ENCODE measurements at places on chromosomes 5 and 9.
A peak's percentile ranks its signal among the peaks of the same experiment; 100 is the strongest.

GRCh38 chr9:137634016-137634415, 15.2 kb downstream of the EHMT1 start:
- DNase-seq: no peak

- no peak for DNase-seq
These were observed 20.2 kb upstream of the ORM1 start for GRCh38 chr9:114302727-114303126.

GRCh38 chr9:76605321-76605900, 146.4 kb downstream of the GCNT1 start:
- no peak for DNase-seq

DNA sequence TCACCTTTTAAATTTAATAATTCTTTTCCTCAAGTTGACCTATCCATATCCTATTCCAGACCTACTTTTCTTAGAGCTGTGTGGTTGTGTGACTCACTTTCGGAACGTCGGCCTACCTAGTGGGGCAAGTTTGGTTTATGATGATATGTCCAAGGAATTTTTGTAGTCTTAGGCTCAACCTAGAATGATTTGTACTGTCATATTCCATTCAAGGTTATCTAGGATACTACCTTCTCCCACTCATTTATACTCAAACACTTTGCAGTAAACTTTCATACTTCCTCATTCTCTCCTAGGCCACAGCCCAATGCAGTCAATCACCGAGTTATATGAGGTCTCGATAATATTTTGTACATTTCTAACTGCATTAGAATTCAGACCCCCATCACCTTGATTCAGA, 61.9 kb downstream of the PIK3R1 start:
- DNase-seq: peak; percentile 84

DNA sequence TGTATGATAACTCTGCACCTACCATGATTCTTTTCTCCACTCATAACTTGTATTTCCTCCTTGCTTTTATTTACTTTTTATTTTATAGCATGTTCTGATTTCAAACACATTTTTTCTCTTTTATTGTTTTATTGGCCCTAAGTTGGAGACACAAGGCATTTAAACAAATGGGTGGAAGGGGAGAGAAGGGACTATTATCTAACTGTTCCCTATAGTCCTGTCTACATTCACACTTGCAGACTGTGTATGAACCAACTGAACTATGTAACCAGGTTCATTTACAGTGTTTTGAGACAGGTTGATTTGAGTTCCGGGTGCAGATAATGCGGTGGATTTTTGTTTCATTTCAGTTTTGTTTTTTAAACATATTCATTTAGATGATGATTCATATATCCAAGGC, 830.6 kb upstream of the SEMA6A start:
- no peak for DNase-seq

DNA sequence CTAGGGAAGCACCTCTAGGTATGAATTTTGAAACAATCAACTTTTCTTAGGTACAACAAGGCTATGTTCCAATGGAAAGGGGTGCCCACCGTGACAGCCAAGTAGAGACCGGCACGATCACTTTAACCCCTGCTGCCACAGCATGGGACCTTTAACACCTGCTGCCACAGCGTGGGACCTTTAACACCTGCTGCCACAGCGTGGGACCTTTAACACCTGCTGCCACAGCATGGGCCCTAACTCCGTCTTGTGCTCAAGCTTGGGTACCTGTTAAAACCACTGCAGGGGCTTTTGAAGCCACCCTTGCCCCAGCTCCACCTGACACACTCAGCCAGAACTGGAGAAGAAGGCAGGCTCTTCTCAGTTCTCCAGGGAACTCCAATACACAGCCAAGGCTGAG, 18.2 kb upstream of the MXD3 start:
- DNase-seq: no peak

GRCh38 chr5:67879620-67880510, 335.7 kb upstream of the PIK3R1 start:
- peak; percentile 20 for DNase-seq

DNA sequence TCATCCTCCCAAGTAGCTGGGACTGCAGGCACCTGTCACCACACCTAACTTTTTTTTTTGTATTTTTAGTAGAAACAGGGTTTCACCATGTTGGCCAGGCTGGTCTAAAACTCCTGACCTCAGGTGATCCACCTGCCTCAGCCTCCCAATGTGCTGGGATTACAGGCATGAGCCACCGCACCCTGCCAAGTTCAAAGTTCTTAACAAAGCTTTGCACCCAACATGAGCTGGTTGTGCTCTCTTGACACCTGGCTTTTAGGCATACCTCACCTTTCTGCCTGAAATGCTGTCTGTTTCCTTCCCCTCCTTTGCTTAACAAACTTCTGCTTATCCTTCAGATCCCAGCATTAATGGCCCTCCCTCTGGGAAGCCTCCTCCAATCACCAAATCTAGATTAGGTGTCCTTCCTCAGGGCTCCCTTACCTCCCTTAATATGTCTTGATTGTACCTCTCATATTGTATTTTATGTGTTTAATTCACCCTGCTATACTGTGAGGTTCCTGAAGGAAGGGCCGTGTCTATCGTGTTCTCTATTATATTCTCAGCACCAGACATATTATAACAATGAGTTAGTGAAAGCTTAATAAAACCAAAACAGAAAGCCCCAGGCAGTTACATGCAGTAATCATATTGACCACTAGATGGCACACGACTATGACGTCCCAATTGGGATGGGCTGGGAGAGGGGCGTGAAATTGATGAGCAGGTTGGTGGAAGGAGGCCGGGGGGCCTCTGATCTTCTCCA, 62.9 kb upstream of the PPARGC1B start:
- DNase-seq: peak; percentile 17

DNA sequence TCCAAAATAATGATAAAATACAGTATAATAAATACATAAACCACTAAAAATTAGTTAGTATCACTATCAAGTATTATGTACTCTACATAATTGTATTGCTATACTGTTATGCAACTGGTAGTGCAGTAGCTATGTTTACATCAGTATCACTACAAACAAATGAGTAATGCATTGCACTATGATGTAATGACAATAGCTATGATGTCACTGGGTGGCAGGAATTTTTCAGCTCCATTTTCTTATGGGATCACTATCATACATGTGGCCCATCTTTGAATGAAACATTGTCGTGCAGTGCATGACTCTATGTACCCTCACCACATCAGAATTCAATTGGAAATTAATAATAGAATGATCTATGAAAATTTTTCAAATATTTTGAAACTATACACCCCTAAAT, 201.3 kb downstream of the MPDZ start:
- DNase-seq: no peak

DNA sequence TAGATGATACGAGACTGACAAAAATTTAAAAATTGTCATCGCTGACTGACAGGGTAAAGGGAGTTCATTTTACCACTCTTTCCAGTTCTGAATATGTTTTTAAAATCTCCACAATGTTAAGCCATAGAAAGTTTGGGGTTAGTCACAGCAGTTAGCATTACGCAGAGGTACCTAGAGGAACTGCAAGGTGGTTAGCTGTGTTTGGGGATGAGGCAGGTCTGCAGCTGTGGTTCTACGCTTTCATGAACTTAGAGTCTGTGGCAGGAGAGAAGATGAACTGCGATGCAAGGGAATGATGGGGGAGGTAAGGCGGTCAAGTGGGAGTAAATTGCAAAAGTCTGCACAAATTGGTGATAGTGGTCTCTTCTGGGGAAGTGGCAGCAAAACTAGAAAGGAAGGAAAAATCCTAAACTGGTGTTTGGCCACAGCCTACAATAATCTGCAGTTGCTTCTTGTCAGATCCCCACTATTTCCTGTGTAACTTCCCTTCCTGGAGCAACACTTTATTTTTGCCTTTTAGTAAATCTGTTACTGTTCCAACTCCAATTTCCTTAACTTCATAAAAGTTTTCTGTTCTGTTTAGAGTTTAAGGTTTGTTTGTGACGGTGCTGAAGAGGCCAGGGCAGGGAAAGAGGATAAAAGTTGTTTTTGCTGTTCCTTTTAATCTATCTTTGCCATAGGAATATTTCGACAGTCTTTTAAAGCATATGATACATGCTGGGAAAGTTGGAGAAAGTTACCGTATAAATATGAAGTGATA, 38.6 kb upstream of the SNX2 start:
- DNase-seq: no peak

DNA sequence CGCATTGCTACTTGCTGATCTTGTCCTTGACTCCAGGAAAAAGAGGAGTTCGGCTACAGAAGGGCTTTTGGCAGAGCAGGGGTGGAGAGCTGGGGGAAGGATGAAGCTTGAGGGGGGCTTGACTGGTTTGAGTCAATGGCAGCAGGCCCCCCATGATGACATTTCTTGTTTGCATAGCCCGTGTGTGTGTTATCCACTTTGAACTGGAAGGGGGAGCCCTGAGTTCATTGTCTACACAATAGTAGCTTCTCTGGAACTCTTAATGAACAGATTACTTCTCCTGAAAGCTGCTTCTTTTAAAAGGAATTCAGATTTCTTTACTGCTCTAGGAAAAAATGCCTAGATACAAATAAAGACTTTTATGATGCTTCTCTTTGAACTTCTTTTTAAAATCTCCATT, 2.3 kb downstream of the IFNB1 start:
- DNase-seq: no peak

GRCh38 chr5:9599391-9599790, 30.8 kb downstream of the TAS2R1 start:
- no peak for DNase-seq

GRCh38 chr5:6158974-6159831, 219.1 kb downstream of the MED10 start:
- DNase-seq: peak; percentile 97
